Right atrium auricular region (tissue), 2 donors: ENCODE measurements at places on chromosomes 1 and 21.

GRCh38 chr1:30036666-30037065 is 686.7 kb downstream of the MATN1 start:
- no peak for DNase-seq

GRCh38 chr1:183089025-183089639 is 65.9 kb downstream of the LAMC1 start:
- no peak for DNase-seq

GRCh38 chr1:26717017-26717491 is 21.2 kb downstream of the ARID1A start:
- DNase-seq = no peak

DNA sequence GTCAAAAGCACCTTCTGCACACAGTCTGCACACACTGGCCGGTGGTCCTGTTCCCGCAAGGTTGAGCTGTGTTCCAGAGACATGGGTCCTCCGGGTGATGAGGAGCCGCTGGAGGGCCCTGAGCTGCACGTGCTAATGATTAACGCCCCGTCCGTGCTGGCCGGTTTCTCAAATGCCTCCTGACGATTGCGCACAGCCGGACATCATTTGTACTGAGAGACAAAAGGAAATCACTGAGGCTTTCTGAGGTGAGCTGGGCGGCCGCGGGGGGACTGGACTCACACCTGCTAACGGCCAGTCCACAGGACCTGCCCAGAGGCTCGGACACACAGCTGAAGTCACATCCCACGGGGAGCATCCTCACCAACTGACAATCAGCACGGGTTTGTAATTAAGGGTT is 29.2 kb downstream of the POFUT2 start:
- peak; percentile 55 for DNase-seq

DNA sequence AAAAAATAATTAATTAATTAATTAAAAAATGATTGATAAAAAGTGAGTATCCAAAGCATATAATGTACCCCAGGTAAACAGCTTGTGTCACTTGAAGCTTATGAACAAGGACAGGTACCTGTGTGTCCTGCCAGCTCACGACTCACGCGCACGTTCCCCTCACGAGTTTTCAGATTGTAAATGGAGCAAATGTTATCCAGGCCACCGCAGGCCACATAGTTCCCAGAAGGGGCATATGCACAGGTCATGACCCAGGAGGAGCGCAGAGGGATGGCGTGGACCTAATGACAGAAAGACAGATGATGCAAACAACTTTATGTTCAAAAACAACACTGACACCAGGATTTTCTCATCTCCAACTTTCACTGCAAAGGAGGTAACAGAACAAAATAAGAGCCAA is 26.0 kb upstream of the NADK start:
- DNase-seq = no peak

DNA sequence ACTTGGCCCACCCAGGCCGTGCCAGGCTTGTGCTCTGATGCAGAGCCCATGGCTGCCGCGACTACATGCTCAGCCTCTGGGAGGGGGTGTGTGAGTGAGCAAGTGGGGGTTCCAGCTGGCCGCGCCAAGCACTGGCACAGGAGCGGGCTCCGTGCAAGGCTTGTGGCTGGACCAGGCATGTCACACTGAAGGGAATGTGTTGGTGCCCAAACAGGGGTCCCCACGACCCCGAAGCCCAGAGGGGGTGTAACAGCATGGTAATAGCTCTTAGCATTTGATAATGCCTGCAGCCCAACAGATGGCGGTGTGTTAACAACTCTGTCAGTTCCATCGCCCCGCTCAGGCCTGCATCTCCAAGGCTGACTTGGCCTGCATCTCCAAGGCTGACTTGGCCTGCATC is 38.3 kb upstream of the CD46 start:
- DNase-seq = no peak

DNA sequence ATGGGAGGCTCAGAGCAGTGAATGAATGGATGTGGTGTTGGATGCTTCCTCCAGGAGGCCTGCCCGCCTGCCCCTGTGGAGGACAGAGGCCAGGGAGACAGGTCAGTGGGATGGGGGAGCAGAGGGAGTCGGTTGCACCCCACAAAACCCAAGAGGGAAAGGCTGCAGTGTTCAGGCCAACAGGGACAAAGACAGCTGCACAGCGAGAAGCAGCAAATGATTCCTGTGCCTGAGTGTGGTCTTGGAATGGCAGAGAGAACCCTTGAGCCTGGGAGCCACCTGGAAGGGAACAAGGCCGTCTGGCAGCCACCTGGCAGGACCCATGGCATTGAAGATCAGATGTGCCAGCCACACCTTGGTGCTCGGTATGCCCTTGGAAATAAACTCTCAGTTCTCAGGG is 8.1 kb downstream of the TFF3 start:
- DNase-seq = no peak

DNA sequence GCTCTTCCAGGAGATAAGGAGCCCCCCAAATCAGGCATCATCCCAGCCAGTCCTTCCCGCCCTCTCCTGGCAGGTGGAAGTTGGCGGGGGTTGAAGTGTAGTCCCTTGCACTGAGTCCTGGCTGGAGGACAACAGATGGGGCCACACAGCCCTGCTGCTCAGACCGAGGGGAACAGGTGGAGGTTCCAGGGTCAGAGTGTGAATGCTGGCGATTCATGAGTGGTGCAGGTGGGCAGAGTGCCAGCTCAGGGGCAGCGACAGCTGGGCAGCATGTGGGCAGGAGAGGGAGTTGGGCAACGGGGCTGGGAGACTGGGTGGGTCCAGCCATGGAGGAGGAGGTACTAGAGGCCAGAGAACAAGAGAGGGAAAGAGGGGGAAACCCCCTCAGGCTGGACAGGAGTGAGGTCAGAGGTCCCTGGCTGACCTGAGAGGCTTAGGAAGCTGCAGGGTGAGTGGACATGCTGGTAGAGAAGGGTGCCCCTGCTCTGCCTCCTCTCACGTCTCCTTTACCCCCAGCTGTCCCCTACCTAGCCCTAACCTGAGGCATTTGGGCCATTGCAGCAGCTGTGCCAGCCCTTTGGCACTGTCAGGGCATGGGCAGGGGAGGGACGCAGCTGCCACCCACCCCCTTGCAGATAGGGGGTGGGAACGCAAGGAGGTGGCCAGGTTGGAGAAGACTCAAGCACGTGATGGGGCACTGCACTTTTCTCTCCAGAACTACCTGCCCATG is 11.3 kb upstream of the ADORA1 start:
- peak; percentile 44 for DNase-seq

DNA sequence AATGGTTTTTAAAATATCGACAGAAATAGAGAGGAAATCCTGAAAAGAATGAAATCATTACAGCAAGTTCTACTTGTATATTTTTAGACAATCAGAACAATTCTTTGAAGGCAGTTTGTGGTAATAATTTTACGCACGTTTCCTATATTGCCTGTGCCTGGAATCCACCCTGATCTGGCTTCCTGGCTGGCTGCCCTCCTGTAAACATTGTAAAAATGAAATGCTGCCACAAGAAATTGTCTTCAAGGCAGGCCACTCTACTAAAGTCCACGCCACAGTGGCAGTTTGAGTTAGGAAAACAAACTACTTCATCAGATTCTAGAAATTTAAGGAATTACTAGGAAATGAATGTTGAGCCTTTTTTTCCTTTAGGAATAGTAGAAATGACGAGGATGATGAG is 454.5 kb upstream of the NR5A2 start:
- DNase-seq = no peak

DNA sequence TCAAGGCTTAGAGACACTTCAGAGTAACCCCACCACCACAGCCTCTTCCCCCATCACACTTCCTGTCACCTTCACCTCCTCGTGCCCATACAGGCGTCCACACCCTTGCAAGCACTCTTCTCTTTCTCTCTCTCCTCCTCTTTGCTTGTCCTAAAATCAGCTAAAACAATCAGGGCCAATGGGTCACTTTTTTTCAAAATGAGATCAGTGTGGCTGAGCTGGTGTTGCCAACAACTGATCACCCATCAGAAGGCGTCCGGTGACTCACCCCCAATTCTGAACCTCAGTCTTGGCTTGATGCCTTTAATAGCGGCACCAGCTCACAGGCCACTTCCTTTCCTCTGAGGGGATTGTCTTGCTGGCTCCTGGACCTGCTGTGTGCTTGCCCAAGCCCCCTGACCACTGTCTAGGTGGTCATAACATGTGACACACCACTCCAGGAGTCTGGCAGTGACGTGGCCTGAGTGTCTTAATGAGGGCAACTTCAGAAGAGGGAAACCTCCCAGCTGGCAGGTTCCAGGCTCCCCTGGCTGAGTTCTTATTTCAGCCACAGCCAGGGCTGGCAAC is 1.6 kb downstream of the DRAXIN start:
- DNase-seq = no peak

GRCh38 chr1:81738875-81739274 is 61.9 kb upstream of the ADGRL2 start:
- no peak for DNase-seq

DNA sequence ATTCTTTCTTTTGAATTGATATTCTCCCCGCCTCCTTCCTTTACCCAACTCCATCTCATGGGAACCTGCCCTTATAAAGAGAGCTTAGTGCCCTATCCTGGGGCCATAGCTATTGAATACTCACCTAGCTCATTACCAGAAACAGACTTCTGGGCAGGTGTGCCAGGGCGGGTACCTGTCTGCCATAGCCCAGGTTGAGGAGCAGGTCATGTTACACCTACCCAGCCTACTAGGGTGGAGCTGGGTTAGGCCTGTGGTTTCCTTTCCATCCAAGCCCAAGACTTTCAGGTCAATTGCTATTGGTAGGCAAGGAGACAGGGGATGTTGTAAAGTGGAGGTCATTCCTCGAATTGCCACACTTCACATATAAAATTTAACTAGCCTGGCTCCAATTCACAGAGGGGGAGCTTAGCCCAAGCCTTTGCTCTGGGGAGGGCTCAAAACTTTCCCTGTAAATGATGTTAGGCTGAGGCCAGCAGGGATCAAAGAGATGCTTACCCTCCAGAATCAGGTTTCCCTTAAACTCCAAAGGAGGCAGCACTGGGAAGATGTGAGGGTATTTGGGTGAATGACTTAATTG is 87.1 kb upstream of the IPO9 start:
- DNase-seq = no peak

DNA sequence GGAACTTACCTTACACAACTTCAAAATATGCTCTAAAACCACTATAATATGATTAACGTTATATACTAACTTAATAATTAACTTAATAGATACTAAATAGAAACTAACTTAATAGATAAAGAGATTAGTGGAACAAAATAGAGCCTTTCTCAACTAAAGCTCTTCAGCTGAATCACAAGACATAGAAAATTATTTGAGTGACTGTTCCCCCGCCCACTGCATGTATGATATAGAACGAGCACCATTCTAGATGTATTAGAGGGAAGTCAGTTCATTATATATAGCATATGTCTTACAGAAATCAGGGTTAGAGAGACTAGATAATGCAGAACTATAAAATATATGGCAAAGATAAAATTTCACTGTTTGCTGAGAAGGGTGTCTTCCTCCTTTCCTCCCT is 16.3 kb downstream of the LYPLAL1 start:
- no peak for DNase-seq

- DNase-seq = no peak
These were observed 75.5 kb downstream of the VAV3 start for GRCh38 chr1:107889524-107889923.

DNA sequence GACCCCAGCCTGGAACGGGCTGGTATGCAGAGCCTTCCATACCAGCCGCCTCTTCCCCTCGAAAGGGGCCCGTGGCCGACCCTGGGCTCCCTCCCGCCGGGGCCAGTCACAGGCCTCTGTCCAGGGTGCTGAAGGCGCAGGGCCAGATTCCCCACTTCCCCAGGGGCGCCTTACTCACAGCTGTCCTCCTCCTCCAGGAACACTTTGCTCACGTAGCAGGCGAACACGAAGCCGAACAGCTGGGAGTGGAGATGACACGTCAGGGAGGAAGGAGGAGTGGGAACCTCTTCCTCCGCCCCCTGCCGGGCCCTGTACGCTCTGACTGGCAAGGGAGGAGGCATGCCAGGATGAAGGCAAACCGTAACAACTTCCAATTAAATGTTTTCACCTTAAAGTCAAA is 57.3 kb downstream of the NKAIN1 start:
- peak; percentile 78 for DNase-seq

- DNase-seq = no peak
These were observed 179.3 kb downstream of the SIPA1L2 start for GRCh38 chr1:232450615-232451014.

DNA sequence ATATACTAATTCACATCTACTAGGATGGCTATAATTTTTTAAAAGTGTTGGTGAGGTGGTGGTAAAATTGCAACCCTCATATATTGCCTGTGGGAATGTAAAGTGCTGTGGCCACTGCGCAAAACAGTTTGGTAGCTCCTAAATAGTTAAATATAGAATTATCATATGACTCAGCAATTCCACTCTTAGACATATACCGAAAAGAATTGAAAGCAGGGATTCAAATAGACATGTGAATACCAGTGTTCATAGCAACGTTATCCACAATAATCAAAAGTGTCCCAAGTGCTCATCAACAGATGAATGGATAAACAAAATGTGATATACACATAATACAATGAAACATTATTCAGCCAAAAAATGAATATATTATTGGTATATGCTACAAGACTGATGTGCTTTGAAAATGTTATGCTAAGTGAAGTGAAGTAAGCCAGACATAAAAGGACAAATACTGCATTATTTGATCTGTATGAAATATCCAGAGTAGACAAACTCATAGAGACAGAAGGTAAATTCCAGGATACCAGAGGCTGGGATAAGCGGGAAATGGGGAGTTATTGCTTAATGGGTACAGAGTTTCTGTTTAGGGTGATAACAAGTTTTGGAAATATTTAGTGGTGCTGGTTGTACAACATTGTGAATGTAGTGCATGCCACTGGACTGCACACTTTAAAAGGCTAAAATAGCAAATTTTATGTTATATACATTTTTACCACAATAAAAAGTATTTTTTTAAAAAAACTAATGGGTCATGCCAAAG is 342.5 kb downstream of the SEC16B start:
- no peak for DNase-seq

DNA sequence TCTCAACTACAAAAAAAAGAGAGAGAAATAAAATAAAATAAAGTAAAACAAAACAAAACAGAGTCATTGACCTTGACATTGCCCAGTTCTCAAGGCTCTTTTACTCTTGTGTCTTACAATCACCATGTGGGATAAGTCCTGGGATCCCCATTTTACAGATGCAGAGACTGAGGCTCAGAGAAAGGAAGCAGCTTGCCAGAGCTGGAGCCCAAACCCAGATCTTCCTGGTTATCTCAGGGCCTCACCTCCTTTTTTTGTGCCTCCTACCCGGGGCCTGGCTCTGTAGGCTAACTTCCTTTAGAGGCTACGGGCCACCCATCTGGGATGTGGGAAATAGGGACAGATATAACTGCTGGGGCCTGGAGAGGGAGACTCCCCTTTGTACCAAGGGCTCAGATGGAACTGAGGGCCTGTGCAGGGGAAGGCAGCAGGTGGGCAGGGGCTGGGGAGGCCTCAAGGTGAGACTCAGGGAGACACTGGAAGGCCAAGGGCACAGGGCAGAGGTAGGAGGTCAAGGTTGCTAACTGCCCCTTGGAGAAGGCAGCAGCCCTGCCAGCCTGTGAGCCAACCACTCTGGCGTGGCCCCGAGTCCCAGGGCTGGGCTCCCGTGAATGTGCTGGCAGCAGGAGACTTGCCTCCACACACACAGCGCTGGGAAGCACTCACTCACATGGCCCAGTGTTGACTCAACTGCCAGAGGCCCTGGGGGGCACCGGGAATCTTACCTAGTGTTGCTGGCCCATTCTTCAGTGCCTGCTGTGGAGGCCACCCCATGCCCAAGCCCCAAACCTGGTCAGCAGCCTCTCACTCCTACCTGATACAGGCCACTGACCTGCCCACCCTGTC is 6.5 kb upstream of the ECE1 start:
- DNase-seq = no peak
